Renal cortex interstitium (tissue), 15 donors: ENCODE measurements at places on chromosomes 13 and 19. TPM values are rescaled to one million over a fixed set of nuclear protein-coding genes. Genes with fewer than 3 reads are reported as not detected.

APOC1 gene
- 11.1 TPM for polyA plus RNA-seq

PSMD8 gene
- polyA plus RNA-seq, result 152 TPM

KLF5 gene
- 57.4 TPM for polyA plus RNA-seq

PTPRS gene
- 77.7 TPM for polyA plus RNA-seq

CTXN1 gene
- 12.7 TPM for polyA plus RNA-seq

CALR3 gene
- polyA plus RNA-seq, result not detected

FUT3 gene
- polyA plus RNA-seq, result 0.89 TPM

GRCh38 chr19:45187421-45188100 is 9.0 kb downstream of the BLOC1S3 start:
- DNase-seq, result no peak

- DNase-seq, result no peak
These were observed 767 bp upstream of the ZNF793 start for GRCh38 chr19:37505958-37506386.

DNA sequence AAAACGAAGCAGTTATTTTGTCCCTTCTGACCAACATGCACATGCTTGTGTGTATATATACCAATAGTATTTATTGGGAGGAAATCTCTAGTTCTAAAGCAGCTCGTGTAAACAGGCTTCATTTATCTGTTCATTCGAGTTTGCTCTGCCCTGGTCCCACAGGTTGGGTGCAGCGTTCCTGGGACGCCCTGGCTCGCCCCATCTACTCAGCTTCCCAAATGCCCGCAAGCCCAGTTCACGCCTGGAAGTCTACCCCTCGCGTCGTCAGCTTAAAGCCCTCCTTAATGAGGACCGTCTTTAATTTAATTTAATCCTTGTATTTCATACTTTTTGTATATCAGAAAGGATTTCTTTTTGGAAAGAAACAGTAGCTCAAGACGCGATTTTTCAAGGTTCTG is 604 bp downstream of the THSD1 start:
- DNase-seq, result no peak

- no peak for DNase-seq
These were observed 322.3 kb downstream of the OXGR1 start for GRCh38 chr13:96672016-96672415.

DNA sequence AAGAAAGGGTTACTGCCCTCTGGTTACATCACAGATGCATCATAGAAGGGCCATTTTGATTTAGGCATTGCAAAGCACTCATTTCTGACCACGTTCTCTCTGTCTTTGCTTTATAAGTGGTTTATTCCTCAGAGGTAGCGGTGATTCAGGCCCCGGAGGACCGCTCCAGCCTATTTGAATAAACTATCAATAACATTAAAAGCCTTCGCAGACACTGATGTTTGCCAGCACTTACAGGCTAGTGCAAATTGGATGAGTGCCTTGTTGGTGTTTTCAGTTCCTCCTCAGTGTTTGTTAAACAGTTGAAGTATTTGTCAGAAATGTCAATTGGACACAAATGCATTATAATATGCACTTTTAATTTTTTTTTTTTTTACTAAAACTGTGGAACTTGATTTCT is 120.2 kb downstream of the RXFP2 start:
- no peak for DNase-seq

DNA sequence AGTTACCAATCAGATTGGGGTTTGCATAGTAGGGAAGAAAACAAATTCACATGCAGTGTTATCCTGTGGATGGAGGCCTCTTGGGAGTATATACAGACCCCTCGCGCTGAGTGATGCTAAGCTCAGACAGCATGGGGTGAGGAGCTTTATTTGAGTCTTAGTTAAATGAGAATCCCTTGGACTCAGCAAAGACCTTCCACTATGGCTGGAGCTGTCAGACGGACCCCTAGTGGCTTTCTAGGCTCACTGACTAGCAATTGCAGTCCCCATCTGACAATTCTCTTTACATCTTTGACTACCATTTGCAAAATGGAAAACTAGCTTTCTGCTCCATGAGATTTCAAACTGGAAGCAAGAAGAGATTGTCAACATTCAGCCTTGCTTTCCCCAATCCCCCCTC is 90.4 kb downstream of the STOML3 start:
- no peak for DNase-seq

DNA sequence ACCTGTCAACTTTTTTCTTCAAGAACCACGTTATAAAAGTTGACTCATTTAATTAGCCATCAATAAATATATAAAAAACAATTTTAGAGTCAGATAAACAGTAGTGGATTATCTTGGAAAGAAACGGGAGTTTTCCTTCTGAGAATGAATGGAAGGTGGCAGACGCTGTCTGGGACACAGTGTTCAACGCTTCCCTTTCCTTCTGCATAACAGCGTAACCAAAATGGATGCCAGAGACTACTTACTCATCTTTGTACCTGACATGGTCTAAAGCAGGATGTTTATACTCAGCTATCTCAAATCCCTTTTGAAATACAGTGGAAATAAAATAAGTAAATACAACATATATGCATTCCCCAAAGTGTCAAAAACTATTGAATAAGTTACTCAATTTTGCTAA is 195.2 kb downstream of the LHFPL6 start:
- no peak for DNase-seq

GRCh38 chr13:38662362-38662761 is 24.5 kb upstream of the FREM2 start:
- DNase-seq, result no peak

GRCh38 chr19:19021115-19021514 is 12.2 kb downstream of the SUGP2 start:
- DNase-seq, result no peak

DNA sequence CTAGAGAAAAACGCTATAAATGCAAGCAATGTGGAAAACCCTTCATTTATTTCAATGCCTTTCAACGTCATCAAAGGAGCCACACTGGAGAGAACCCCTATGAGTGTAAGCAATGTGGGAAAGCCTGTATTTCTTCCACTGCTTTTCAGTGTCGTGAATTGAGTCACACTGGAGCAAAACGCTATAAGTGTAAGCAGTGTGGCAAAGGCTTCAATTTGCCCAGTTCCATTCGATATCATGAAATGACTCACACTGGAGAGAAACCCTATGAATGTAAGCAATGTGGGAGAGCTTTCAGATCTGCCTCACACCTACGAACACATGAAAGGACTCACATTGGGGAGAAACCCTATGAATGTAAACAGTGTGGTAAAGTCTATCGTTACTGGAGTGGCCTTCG is 27.4 kb downstream of the ZNF20 start:
- no peak for DNase-seq

- DNase-seq, result no peak
These were observed 1707.6 kb upstream of the SLC10A2 start for GRCh38 chr13:104773775-104774174.

DNA sequence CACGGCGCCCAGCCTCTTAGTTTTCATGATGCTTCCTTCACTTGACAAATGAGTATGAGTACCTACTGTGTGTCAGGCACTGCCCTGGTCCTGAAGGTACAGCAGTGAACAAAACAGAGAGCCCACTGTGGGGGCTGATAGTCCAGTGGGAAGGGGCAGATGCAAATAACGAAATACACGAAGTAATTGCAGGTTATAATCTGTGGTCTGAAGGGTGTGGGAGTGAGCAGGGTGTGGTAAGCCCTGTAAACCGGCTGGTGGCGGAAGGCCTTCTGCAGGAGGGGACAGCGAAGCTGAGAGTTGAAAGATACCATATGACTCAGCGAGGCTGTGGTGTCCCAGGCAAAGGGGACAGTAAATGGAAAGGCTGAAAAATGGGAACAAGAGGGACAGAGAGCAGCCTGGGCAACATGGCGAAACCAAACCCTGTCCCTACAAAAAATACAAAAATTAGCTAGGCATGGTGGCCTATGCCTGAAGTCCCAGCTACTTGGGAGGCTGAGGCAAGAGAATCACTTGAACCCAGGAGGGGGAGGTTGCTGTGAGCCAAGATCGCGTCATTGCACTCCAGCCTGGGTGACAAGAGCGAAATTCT is 60.5 kb downstream of the MAP4K1 start:
- no peak for DNase-seq

DNA sequence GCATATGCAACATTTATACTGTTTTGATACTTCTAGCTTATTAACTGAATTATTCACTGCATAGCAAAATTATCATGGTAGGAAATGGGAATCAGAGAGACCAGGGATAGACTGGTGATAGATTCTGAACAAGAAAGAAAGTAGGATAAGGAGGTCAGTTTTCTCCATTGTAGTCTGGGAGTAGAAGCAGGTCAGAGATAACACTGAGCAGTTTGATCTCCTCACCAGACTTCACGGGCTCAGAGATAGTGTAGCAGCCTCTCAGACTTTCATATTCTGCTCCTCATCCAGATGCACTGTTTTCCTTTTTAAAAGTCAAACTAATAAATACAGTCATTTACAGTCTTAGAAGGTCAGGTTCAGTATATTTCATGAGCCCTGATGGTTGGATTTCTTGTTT is 56.0 kb upstream of the MYO16 start:
- DNase-seq, result no peak

DNA sequence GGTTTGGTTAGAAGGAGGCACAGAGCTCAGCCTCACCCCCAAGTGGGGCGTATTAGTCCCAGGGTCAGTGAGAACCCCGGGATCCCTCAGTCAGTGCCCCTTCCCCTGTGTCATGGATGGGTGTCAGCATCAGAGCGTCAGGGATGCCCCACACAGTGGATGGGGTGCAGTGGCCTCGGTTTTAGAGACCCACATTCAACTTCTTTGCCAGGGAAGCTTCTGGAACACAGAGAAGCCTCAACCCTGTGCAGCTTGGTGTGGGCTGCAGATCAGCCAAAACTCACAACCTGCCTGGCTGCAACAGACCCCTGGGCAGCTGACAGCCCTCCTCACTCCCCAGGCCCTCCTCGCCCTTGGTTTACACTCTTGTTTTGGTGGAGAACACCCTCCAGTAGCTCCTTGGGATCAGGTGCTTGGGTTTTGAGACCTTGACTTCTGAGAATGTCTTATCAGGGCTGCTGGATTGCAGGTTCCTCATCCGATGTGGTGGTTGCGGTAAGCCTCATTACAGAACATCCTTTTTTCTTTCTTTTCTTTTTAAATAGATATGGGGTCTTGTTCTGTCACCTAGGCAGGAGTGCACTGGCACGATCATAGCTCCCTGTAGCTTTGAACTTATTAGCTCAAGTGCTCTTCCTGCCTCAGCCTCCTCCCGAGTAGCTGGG is 11.0 kb downstream of the ZNF333 start:
- no peak for DNase-seq

DNA sequence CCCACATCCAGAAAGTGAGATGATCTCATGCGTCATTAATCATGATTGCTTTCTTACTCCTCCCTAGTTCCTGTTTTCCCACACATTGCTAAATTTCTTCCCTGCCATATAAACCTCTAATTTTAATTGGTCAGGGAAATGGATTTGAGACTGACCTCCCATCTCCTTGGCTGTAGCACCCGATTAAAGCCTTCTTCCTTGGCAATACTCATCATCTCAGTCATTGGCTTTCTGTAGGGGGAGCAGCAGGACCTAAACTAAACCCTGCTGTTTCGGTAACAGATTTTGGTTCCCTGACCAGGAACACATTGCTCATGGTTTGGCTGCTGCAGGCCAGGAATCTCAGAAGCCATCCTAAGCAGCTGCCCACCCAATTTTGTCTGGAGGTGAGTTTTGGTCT is 61.7 kb downstream of the SPRYD7 start:
- no peak for DNase-seq

DNA sequence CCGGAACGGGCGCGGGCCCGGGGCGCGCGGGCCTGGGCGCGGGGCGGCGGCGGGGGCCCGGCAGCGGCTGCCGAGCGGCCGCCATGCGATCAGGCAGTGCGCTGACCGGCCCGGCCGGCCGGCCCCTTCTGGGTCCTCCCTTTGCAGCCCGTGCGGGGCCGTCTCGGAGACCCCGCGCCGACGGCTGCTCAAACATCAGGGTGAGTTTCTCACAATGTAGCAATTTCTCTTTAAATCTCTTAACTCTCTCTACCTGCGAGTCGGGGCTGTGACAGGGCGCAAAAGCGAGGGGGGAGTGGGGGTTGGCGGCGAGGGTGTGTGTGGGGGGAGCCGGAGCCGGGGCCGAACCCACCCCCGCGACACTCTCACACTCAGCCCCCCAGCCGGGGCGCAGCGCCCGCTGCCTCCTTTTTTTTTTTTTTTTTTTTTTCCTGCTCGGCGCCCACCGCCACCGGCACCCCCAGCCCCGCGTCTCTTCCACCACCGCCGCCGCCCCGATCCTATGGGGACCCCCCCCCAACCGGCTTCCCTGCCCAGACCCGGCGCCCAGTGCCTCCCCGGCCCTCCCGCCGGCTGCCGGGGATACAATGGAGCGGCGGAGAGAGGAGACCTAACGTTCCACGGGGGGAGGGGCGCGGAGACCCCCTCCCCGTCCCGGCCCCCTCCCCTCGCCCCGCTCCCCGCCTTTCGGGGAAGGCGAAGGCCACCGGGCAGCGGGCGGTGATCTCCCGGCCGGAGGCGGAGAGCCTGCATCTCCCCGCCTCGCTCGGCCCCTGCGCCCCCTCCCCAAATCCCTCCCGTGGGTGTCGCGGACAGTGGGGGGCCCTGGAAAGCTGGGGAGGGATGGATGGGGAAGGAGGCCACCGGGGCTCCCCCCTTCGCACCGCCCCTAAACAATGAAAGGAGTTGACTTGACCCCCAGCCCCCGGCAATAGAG is at the start of gene BICRA:
TSS of gene BICRA (plus strand) at position 166 of the 937 bp plus-strand sequence. CDS start 64,441 bp downstream, outside the sequence.
- DNase-seq, result no peak

DNA sequence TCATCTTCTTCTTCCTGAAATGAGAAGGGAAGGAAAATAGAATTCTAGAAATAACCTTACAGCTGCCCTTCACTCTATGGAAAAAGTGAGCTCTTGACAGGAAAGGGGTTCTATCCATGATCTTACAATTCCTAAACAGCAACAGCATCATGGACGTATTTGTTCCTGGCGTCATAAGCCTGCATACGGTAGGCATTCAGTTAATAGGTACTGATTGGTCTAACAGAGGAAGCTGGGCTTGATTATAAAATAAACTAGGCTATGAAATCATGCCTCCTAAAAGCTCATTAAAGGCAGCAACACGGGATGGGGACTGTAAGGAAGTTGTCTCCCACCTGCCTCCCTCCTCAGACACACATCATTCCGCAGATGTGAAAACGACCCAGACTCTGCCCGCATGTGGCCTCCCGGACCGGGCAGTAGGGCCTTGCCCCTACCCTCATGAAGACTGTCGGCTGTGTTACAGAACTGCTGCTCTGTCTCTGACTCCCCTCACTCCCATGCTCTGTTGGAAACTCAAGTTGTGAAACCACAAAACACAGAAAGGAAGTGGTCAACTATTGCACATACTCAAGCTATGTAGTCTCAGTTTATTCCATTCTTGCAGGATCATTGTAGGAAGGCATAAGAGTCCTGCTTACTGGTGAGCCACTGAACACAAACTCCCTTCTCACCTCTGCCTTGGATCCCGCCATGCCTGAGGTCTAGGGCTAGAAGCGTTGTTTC is 129.8 kb downstream of the DLEU7 start:
- no peak for DNase-seq

- no peak for DNase-seq
These were observed 54.5 kb downstream of the RCBTB2 start for GRCh38 chr13:48478391-48478790.

DNA sequence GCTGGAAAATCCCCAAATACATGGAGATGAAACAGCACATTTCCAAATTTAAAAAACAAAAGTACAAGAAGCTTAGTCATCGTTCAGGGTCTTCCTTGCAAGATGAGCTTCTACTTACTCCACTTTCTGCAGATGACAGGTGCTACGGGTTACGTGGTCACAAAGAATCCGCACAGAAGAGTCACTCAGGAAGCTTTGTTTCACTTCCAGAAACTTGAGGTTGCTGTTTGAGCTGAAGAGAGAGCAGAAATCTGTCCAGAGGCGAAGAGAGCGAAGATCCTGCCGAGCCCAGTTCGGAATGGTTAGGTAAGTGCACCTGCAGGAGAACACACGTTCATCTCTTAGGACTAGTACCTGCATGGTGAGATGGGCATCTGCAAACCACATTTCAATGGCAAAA is 9.4 kb downstream of the NLRP7 start:
- DNase-seq, result no peak
